ENCODE measurements at places on chromosomes 13 and 19.

DNA sequence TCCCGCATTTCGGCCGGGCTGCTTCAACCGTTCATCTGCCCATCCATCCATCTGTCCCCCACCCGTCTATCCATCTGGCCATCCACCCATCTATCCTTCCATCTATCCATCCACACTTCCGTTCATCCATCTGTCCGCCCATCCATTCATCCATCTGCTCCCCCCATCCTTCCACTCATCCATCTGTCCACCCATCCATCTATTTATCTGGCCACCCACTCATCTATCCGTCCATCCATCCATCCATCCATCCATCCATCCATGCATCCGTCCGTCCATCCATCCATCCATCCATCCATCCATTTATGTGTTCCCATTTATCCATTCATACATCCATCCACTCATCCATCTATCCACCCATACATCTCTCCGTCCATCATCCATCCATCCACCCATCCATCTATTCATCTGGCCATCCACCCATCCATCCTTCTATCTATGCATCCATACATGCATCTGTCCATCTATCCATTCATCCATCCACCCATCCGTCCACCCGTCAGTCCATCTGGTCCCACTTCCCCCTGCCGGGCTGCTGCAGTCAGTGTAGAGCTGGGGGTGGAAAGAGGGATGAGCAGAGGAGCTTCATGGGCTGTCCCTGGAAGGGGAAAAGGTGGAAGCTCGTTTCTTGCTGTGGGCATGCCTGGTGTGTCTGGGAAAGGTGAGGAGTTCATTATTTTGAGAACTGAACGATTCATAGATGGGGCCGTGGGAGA is 722 bp downstream of the HSD11B1L start:
- no peak for DNase-seq

DNA sequence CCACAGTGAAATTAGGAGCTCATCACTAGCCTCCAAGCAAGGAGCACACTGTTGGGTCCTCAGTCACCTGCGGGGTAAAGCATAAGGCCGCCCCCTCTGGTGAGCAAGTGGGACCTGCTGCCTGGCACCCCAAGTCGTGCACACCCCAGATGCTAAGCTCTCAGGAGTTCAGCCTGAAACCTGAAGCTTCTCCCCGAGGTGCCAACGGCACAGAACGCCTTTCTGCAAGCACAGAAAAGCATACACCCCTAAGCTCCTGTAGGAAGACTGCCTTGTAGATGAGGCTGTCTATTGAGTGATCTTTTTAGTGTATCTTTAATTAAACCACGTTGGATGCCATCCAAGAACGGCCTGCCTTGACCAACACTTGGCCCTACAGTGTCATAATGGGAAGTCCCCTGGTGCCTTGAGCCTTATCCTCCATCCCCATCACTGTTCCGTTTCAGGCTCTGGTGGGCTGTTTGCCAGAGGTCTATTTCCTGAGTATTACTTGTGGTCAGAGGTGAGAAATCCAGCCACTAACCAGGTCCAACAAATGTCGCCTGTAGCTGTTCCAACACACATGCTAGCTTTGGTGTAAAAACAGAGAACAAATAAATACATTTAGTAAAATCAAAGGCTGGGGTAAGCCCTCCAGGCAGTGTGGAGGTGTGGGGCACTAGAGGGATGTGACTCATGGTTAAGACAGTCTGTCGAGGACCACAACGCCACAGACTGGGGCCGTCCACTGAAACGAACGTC is 44.8 kb downstream of the C13orf42 start:
- DNase-seq = no peak

DNA sequence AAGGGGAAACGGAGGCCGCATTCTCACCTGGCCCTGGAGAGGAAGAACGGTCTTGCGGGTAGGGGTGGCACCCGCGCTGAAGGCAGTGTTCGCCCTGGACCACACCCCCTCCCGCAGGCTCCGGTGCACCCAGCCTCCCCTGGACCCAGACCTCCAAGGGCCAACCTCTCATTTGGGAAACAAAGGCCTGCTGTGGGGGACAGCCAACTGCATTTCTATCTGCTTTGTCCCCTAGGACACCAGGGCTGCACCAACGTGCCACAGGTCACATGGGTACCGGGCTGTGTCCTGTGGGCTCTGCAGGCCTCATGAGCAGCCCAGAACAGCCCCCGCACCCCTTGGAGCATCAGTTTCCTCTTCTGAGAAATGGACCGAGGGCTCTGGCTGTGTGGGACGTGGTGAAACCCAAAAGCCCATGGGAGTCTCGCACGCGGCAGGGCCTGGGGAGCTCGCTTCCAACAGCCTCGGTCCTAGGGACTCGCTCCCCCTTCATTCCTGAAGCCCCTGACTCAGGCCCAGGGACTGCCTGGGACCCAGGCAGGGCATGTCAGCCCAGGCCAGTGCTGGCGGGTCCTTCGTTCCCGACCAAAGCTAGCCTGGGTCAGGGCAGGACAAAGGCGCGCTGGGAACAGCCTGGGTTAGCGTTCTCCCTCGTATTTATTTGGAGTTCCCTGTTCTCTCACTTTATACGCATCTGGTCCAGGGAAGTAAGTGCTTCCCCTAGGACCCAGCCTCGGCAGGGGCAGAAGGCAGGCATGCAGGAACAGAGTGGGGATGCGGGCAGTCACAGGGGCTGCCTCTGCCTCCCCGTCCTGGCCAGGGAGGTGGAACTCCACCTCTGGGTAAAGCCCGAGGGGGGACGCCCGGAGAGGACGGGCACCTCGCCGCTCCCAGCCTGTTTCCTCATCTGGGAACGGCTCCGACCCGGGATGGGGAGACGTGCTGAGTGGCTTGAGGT is 4.6 kb downstream of the TCF3 start:
- DNase-seq = no peak

GRCh38 chr13:35210261-35210660 is 266.2 kb downstream of the MAB21L1 start:
- no peak for DNase-seq

DNA sequence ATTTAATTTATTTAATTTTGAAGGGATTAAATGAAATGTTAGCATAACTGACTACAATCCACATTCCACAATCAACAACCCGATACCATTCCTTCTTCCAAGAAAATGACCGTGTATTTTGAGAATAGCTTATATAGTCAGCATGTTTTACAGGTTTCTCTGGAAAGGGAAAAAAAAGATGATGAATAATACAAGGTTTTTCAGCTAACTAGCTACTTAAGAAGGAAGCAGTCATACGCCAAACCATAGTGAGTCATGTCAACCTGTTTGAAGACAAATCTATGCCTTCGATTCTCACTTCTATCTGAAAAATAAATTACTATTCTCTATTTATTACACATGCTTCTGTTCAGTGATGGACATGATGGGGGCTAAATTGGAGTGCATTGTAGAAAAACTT is 258.6 kb downstream of the EFNB2 start:
- DNase-seq = no peak

- DNase-seq = no peak
Observed at GRCh38 chr13:61192826-61193225, 222.8 kb downstream of the PCDH20 start.

GRCh38 chr13:32031025-32031814 is at the start of gene FRY:
FRY (plus strand) TSS chr13:32031774; CDS start chr13:32031796, 22 bp downstream.
- DNase-seq = peak; percentile 48

DNA sequence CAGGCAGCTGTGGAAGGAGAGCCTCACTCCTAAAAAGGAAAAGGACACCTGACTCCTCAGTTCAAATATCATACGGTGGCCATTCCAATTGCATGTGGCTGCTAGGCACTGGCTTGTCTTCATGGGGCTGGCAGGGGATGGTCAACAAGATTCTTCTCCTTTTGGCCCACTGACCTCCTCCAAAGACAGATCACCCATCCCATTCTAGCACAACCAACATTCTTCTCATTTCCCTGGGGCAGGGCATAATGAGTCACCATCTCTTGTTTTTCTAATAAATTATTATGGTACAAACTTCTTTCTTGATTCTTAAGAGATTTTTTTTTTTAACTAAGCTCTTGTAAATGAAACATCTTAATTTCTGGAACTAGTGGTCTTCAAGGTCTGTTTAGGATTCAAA is 136.7 kb upstream of the NBEA start:
- no peak for DNase-seq

DNA sequence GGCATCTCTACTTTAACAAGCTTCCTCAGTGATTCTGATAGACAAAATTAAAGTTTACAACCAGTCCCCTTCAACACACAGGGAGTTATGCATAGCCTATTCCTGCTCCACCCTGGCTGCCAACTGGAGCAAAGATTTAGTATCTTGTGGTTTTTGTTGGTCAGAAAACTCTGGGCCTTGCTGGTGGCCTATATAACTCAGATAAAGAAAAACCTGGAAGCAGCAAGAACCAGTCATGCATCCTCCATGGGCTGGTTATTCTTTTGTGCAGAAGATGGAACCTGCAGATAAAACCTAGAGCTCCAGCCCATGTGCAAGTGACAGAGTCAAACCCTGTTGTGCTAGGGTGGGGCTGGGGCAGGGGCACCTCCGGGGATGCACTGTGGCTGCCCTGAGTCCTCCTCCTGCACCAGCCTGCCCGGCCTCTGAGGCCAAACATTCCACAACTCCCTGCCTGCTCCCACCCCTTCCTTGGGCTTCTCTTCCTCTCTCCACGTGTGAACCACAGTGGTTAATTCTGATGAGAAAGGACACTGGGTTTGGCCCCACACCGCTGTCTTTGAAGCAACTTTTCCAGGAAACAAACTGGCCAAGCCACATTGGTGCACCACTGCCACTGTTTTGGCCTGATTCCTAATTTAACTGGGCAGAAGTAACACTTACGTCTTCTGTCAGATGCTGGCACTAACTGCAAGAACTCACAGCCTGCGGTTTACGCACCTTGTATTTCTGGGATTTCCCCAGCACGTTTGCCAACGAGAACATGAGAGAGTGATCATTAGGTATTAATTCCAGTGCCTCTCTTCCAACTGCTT is 23.3 kb upstream of the GGACT start:
- DNase-seq = no peak

- DNase-seq = no peak
Observed at GRCh38 chr13:96003304-96003703, 49.9 kb downstream of the UGGT2 start.
